SIG-M5 (cell line): ENCODE measurements at places on chromosomes 6 and 20.

GRCh38 chr6:93621442-93621841, 202.1 kb upstream of the EPHA7 start:
- DNase-seq = no peak

DNA sequence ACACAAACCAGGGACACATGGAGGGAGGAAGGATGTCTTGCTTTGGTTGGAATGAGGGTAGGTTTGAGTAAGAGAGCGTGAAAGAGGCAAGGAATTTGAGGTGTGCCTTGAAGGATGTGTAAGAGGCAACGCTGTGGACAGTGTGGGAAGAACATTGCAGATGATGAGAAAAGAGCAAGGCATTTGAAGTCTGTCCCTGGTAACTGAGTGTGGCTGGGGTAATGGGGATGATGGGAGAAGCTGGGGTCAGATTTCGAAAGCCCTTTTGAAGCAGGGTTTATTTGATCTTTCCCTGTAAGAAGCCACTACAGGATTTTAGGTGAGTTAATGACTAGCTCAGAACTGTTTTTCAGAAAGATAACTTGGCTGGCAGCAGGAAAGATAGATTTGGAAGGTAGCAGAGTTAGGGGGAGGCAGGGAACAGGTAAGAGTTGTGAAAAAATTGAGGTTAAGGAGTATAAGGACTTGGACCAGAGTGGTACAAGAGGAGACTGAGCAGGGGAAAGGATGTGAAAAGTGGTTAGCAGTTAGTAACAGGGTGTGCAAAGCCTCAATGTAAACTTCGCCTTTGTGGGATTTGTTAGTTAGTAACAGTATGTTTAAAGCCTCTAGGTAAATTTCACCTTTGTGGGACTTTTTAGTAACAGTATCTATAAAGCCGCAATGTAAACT, 17.7 kb downstream of the UTRN start:
- no peak for DNase-seq

- no peak for DNase-seq
Measured at GRCh38 chr6:134046054-134046453, 6.4 kb downstream of the SLC2A12 start.

GRCh38 chr6:88855541-88856147, 107.8 kb downstream of the RNGTT start:
- DNase-seq = no peak

- no peak for DNase-seq
Measured at GRCh38 chr6:32109114-32109764, at the start of gene TNXB. Gene TNXB, minus strand, starts transcription at chr6:32109338. Its CDS starts 11,140 bp downstream, at chr6:32098198.

DNA sequence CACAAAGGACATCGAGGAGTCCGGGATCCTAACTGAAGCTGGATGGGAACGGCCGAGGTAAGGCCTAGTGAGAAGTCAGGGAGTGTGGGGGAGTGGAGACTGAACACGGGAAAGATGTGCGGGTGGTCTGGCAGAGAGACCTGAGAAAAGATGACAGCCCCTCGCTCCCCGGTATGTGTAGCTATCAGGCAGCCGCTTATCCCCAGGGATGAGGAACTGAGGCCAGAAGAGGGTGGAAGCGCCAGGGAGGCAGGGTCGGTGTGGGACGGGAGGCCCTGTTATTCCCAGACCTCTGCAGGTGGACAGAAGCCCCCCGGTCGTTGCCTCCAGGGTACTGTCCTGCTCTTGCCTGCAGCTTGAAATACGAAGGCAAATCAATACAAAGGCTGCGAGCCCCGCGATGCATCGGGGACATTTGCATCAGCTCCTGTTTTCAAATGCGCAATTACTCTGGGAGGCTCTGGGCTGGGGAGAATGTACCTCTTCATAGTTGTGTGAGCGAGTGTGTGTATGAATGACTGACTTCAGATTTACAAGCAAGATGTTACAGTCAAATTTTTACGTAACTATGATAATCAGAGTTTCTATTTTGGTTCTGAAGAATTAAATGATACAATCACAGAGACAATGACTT, 221.3 kb downstream of the QKI start:
- no peak for DNase-seq

DNA sequence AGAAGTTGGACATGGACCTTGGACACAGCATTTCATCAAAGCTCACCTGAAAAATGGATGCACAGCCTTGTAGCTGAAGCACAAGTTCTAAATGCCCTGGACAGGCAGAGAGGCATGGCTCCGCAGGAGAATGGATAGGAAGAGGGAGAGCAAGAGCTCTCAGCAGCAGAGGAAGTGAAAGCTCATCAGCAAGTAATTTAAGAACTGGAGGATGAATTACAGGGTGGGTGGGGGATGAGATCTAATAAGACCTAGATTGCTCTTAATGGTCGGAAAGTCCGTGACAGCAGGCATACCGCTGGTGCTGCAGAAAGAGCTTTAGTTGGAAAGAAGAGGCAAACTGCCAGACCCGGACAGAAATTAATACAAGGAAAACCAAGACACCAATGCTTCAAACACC, 37.3 kb upstream of the SAYSD1 start:
- no peak for DNase-seq

DNA sequence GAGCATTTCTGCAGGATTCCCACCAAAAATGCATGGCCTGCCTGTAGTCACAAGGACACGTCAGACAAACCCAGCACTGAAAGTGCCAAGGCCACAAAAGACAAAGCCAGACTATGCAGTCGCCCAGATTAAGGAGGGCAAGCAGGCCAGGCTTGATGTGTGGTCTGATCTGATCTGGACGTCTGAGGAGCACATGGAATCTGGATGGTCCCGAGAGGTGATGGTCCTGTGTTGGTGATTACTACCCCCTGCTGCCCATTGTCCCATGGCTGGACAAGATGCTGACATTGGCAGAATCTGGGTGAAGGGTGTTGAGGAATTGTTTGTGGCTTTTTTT, 17.1 kb downstream of the NPEPL1 start:
- no peak for DNase-seq

- DNase-seq = no peak
Measured at GRCh38 chr6:83006270-83006905, 59.3 kb downstream of the UBE3D start.

GRCh38 chr20:37288091-37288490, 1.4 kb upstream of the MANBAL start:
- no peak for DNase-seq

GRCh38 chr6:25637960-25638434, 14.0 kb upstream of the SCGN start:
- no peak for DNase-seq

GRCh38 chr20:17520583-17520982, 10.6 kb downstream of the BFSP1 start:
- no peak for DNase-seq

- DNase-seq = no peak
Measured at GRCh38 chr6:56752534-56752933, 109.8 kb upstream of the DST start.

DNA sequence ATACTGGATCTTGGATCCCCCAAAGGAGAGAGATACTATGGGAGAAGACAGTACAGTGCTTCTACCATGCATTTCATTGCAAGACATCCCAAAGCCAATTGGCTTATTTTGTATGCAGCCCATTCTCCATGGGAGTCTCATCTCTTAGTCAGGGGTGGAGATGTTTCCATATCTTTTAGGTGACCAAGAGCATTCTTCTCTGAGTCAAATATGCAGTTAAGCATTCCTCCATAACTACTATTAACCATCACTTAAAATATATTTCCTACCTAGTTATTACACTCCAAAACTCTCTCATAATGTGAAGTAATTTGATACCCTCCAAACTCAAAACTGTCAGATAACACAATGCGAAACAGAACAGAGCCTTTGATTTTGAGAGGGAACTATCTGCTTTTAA, 542.6 kb downstream of the HDGFL1 start:
- DNase-seq = no peak

GRCh38 chr6:40794586-40794985, 207.4 kb upstream of the LRFN2 start:
- DNase-seq = no peak

DNA sequence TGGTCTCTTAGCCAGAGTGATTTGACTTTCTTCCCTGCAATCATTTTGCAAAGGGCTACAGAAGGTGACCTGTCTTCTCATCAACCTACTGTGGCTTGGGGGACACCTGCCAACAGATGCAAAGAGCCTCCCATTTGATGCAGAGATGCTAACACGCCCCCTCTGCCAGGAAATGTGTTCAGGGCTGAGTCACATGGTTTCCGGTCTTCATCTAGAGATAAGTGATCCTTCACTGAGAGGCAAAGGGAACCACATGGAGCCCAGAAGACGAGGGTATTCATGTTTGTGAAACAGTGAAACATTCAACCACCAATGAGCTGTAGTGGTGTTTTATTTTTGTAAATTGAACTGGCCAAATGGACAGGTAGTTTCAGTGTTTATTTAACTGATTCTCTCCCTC, 109.0 kb upstream of the RIN2 start:
- no peak for DNase-seq

- DNase-seq = no peak
Measured at GRCh38 chr20:5070570-5070969, 49.2 kb downstream of the PCNA start.

DNA sequence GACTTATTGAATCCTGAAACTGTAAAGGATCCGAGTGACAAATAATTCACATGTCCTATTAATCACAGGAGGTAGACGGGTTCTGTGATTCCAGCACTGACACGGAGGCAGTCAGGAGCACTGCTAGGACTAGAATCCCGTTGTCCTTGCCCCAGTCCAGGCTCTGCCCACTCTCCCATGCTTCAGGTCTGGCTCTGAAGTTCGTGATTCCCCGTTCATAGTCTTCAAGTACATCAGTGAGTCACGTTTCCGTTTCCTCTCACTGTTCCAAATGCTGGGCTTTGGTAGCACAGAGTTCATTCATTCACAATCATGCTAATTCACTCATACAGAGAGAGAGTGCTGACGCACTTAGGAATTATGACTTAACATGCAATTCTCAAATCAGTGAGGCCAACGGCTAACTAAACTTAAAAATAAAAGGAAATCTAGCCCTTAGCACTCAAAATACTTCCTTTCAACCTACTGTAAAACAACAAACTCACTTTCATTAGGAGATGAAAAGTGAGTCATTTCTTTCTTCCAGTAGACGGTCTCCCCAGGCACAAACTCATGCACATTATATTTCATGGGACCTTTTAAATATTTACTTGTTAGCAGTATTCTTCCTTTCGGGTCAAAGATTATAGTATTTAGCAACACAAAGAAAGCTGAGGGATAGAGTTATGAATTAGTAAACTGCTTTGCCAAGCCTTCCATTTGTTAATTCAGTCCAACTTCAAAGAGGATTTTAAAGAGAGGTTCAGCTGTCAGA, 94.0 kb upstream of the NHSL1 start:
- DNase-seq = peak; percentile 18

DNA sequence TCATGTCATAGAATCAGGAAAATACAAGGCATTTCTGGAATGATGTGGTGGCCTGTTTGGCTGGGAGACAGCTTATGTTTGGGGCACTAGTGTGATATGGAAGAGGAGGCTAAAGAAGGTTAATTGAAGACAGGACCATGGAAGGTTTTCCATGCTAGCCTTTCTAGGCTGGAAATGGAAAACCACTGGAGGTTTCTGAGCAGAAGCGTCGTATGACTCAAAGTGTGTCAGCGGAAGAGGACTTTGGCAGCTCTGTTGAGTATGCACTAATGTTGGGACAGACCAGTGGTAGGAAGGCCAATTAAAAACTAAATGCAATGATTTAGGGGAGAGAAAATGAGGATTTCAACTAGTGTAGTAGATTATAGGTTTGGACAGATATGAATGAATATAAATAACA, 413.1 kb downstream of the PLCB1 start:
- no peak for DNase-seq

- no peak for DNase-seq
Measured at GRCh38 chr6:63355632-63356031, 35.8 kb upstream of the LGSN start.

- no peak for DNase-seq
Measured at GRCh38 chr6:73516514-73517489, 4.0 kb downstream of the EEF1A1 start.

DNA sequence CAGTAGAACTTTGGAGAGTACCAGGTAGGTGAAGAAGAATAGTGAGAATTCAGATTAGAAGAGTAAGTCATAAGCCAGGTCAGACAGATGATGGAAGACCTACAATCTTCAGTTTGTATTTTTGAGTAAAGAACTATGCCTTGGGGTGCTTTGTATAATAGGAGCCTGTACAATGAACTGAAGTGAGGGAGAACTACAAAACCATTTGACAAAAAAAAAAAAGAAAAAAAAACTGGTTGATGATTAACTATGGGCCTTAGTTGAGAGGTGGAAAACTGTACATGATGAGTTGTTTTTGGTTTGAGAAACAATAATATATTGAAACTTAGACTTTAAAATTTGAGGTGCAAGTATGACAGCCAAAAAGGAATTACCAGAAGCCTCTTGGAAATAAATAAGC, 25.7 kb downstream of the VTA1 start:
- no peak for DNase-seq

DNA sequence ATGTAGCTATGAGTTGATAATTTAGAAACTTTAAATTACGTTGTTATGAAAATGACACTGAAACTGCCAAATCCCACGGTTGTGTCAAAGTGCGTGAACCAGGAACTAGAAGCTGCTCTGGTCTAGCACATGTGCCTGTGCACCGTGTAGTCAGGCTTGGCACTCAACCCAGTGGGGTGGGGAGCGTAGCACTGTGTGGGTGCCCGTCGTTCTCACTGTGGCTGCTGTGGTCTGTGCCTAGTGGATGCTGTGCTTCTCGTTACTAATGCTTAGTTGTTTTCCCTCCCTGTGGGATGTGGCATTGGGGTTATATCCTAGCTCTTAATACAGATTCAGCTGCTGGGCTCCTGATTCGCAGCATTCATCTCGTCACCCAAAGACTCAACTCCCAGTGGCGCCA, 46.2 kb upstream of the ADIG start:
- no peak for DNase-seq

- DNase-seq = no peak
Measured at GRCh38 chr6:108884211-108885059, 36.2 kb downstream of the ARMC2 start.

GRCh38 chr20:21125072-21125848, 622 bp upstream of the KIZ start:
- no peak for DNase-seq

DNA sequence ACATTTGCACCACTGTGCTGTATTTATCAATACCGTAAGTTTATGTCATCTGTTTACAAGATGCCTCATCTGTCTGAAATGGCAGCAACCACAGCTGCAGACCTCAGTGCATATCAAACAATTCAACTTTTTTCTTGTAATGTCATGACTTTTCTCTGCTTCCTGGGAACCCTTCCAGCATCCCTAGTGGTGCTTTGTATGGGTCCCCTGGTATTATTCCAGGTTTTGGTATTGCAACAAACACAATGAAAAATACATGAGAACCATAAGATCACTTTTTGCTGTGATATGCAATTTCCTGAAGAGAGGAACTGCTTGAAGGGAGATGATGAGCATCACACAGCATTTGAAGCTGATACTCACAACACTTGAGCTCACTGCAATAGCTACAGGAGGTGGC, 12.0 kb upstream of the TXNDC5 start:
- DNase-seq = no peak

- DNase-seq = no peak
Measured at GRCh38 chr6:161400671-161401070, 126.8 kb upstream of the AGPAT4 start.

GRCh38 chr6:30686009-30686907, at the start of gene PPP1R18:
Gene PPP1R18, minus strand, starts transcription at chr6:30686645. Its CDS starts 627 bp downstream, at chr6:30686018.
- DNase-seq = no peak

- DNase-seq = no peak
Measured at GRCh38 chr6:142030115-142030619, 102.6 kb upstream of the GJE1 start.
